Umbilical cord (tissue), 2 donors: ENCODE measurements at places on chromosomes 7 and 10. TPM values are rescaled to one million over a fixed set of nuclear protein-coding genes. Genes with fewer than 3 reads are reported as not detected.

DNA sequence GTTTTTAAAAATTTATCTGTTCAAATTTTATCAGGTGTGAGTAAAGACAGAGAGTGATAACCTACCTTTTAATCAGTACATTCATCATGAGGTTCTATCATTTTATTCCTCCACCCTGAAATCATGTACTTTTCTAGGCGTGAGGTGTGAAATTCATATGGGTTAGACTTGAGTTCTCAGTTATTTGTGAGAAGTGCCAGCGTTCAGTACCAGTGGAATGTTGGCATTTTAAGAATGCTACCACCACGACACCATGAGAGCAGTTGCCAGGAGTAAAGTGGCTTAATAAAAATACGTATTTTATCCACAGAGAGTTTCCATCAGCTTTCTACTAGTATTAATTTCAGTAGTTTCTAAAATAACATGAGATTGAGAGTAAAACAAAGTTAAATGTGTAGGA is 104.1 kb upstream of the FERD3L start:
- DNase-seq: no peak

DNA sequence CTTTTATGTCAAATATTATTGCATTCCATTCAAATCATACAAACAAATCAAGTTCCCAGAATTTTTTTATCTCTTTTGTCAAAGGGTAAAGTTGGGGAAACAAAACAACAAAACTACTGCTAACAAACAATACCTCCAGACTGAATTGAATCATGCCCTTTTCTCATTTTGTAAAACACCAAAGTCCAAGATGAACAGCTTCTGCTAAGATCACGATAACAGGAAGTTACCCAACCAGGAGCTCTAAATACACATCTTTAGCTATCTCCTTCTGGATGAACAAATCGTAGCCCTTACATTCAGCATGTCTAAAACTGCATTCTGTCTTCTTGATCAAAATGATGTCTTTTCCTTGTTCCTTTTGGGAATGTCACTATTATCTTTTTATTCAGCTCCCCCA is 97.4 kb downstream of the CTTNBP2 start:
- no peak for DNase-seq

GRCh38 chr10:86103391-86104101 is 263.0 kb downstream of the GRID1 start:
- DNase-seq: no peak

DNA sequence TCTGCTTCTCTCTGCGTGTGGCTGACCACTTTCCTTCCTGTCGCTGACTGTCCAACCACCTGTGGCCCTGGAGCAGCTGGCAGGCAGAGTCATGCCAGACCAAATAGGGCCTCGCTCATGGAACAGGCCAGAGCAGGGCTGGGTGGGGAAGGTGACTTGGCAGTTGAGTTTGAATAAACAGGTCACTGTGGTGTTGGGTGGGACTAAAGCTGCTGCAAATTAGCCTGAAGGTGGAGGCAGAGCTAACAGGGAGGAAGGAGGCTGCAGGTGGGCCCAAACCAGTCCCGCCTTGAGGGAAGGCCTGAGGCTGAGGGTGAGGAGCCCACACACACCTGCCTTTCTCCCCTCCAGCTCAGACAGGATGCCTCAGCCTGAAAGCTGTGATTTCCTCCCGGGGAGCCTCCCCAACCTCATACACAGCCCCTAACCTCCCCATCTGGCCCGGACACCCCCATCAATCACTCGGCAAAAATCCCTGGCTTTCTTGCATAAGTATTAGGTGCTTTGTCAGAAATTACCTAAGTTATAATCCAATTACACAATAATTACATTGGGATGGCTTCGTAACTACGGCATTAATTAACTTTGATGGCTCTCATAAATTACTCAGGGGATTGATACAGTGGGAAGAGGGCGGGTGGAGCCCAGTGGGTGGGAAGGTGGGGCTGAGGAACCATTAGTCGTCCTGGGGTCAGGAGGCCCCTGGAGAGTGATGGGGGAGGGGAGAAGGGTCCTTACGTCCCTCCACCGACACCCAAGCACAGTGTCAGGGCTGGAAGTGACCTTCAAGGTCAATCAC is 97.7 kb upstream of the PCBD1 start:
- DNase-seq: no peak

The PPRC1 gene
- 13.2 TPM for total RNA-seq
